ENCODE measurements at places on chromosomes 3 and 15. TPM values are rescaled to one million over a fixed set of nuclear protein-coding genes. Genes with fewer than 3 reads are reported as not detected.

Gene STRIT1
- total RNA-seq, result not detected

Gene VGLL3
- 15.7 TPM for total RNA-seq

Gene TOPAZ1
- total RNA-seq, result not detected

Gene COL7A1
- 3.9 TPM for total RNA-seq

Gene PLAAT1
- not detected for total RNA-seq
